ENCODE measurements at places on chromosomes 11 and 22.
A peak's percentile ranks its signal among the peaks of the same experiment; 100 is the strongest.

DNA sequence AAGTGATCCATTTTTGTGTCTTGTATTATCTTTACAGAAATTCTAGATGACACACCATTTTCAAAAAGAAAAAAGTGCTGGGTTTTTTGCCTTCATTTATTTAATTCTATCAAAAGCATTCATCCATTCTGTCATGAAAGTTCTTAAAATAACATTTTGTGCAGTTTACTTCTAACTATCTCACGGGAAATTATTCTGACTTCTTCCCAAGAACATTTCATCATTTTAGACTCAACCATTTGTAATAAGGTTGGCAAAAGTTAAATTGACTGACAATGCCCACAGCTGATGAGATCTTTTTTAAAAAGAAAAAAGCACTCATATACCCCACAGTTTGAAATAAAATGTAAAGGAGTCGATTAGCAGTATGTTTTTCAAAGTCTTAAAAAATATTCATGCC, 68.5 kb downstream of the SBF2 start:
- no peak overlapping the region for H3K27ac ChIP-seq
- no peaks in the 10 kb centered on the region for H3K4me1 ChIP-seq
- H3K27me3 ChIP-seq, result peaks cover 2% of the 10 kb centered on the region

DNA sequence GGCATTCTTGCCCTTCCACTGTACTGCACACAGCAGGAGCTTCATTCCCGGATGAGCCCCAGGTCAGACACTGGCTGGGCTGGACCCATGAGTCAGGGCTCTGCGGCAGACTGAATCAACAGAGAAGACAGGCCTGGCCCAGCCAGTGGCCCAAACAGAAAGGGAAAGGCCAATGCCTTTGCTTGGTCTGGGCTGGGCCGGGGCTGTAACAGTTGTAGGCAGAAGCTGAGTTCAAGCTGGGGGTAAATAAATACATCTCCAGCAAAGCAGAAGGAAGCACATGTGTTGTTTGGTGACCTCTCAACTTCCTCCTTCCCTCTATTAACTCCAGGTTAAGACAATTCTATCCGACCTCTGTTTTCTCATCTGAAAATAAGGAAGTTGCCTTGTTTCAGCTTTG, 1.8 kb upstream of the SMIM35 start:
- H3K36me3 ChIP-seq, result peaks cover 1% of the 10 kb centered on the region
- H3K4me3 ChIP-seq, result no peak overlapping the region
- H3K4me1 ChIP-seq, result no peaks in the 10 kb centered on the region
- no peak for DNase-seq
- no peak overlapping the region for H3K27ac ChIP-seq

GRCh38 chr11:34605481-34606325, 15.2 kb upstream of the EHF start:
- no peaks in the 10 kb centered on the region for H3K36me3 ChIP-seq
- DNase-seq, result no peak
- H3K4me3 ChIP-seq, result no peak overlapping the region
- H3K27me3 ChIP-seq, result peaks cover 11% of the 10 kb centered on the region

- peaks cover 16% of the 10 kb centered on the region for H3K4me1 ChIP-seq
- peaks cover 19% of the 10 kb centered on the region for H3K36me3 ChIP-seq
- peak; percentile 92 for DNase-seq
- H3K27ac ChIP-seq, result peak within 1 kb of the TSS; percentile 87
- H3K4me3 ChIP-seq, result peak within 1 kb of the TSS; percentile 89
- no peaks in the 10 kb centered on the region for H3K27me3 ChIP-seq
Measured at GRCh38 chr11:47565340-47566148, at the start of gene PTPMT1. PTPMT1 (plus strand) TSS chr11:47565599; CDS start chr11:47565623, 24 bp downstream.

- H3K36me3 ChIP-seq, result peaks cover 6% of the 10 kb centered on the region
- H3K4me1 ChIP-seq, result peaks cover 37% of the 10 kb centered on the region
- no peaks in the 10 kb centered on the region for H3K27me3 ChIP-seq
Measured at GRCh38 chr11:96160732-96161306, 182.2 kb downstream of the MAML2 start.

- peaks cover 16% of the 10 kb centered on the region for H3K4me1 ChIP-seq
- no peak for DNase-seq
- no peak overlapping the region for H3K4me3 ChIP-seq
- H3K36me3 ChIP-seq, result peaks cover 43% of the 10 kb centered on the region
Measured at GRCh38 chr22:46289244-46289891, 7.3 kb upstream of the GTSE1 start.

Measured in activated CD4-positive, alpha-beta T cell treated with anti-CD3 and anti-CD28 coated beads, Interleukin-2, amount 10 ng/mL, durations not matched to agents 24 days and 14 days (primary cell).